ENCODE measurements at places on chromosomes 3 and 15.

GRCh38 chr15:90598031-90598577 is 68.4 kb downstream of the CRTC3 start:
- DNase-seq: no peak

- DNase-seq: no peak
Observed at GRCh38 chr3:69052472-69052898, 352 bp upstream of the TMF1 start.

- no peak for DNase-seq
Observed at GRCh38 chr3:164453714-164454113, 624.6 kb downstream of the SI start.

GRCh38 chr15:90030376-90030775 is 29.3 kb downstream of the ZNF710 start:
- no peak for DNase-seq
